Stimulated activated CD4-positive, alpha-beta T cell treated with anti-CD3 and anti-CD28 coated beads, Interleukin-4, amount 100 ng/mL, for 4 hours (primary cell): ENCODE measurements at places on chromosomes 16 and 17.

DNA sequence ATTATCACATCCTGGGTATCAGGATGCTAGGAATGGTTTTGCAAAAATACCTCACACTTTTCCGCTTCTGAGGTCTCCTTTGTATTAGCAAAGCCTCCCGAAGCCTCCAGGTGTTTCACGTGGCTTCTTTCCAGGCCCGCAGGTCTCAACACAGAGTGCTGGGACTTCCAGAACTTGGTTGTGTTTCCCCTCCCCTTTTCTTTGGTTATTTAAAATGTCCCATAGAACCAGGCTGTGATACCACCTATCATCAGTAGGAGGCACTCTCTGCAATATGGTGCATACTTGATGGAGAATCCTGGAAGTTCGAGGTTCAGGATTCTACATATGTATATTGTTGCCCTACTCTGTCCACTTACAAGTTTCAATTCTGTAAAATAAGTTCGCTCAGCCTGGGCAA is 28.8 kb downstream of the ATP2C2 start:
- DNase-seq, result no peak

DNA sequence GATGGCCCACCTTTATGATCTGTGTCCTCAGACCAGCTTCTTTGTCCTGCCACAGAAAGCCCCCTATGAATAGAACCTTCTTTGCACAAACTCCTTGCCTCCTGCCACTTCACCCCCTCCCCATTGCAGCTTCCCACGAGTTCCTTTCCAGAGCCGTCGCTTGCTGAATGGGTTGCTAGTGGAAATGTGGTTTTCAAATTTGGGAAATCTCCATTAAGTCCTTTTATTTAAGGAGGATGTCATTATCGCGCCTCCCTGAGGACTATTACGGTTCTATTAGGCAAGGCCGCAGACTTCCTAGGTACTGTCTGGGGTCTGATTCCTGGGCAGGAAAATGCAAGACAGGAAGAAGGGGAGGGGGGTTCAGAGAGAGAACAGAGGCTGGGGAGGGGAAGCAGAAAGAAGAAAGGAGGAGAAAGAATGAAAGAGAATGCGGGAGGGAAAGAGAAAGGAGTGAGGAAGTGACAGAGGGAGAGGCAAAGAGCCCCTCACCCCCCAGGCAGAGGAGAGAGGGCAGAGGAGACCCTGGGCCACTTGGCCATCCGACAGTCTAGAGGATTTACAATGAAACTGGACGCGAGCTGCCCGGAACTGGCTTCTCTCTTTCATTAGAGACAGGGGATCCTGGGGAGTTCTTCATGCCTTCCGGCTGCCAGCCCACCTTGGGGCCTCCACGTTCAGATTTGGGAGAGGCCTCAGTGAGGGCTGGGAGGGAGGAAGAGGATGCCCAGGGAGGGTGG is 31.7 kb upstream of the ETV4 start:
- DNase-seq, result no peak

DNA sequence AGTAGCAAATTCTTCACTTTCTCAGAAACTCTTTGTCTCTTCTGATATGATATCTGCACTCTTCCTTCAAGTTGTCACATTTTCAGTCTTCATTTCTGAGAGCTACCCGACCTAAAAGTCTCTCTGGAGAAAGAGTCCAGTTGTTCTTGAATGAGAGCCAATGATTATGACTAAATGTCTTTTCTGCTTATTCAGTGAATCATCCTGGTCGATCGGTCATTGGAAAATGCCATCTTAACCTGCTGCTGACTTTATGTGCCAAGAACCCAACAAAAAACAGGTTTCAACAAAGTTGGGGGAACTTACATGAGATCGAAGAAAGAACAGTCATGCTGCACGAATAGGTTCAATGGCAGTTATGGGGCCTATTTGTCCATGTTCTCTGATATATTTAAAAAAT is 15.9 kb downstream of the SOX9 start:
- DNase-seq, result no peak

- peak; percentile 18 for DNase-seq
Measured at GRCh38 chr17:77011173-77012011, 129.4 kb upstream of the SEC14L1 start.

DNA sequence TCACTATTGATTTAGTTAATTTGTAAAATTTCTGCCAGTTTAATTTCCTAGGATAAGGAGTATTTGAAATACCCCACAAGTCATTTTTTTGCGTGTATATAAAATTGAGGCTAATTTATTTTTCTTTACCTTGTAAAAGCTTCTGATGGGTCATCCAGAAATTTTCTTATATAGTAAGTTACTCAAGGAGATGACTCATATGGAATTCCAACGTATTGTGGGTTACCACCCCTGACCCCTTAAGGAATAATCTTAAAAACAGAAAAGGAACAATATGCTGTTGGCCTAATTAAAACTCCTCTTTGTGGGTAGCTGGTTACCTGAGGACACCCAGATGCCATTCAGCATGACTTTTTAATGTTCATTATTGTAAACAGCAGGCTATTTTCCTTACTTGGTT is 13.6 kb downstream of the HEATR6 start:
- no peak for DNase-seq

DNA sequence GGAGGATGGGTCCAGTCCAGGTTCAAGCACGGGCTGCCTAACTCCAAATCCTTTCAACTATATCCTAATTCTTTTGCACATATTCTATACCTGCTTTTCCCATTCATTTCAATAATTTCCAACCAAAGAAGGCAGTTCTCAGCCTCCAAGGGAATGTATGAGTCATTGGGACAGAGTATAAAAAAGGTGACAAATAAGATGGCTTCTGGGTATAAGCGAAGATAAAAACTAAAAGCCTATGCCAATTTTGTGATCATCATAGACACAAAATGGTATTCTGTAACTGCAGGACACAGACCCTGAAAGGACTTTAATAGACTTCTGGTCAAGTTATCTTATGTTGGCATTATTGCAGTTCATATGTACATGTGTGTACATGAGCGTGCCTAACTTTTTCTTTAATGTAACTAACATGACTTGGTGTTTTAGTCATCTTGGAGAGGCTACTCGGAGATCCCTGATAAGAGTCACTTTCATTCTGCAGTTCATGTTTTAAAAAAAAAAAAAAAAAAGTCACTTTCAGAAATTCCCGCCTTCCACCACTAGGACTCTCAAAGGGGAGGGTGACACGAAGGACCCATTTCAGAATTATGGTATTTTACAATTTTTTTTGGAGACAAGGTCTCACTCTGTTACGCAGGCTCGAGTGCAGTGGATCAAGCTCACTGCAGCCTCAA is 17.3 kb downstream of the COG1 start:
- no peak for DNase-seq

- no peak for DNase-seq
Measured at GRCh38 chr16:57303021-57303909, 18.8 kb upstream of the PLLP start.

GRCh38 chr17:55825213-55825612 is 74.4 kb downstream of the PCTP start:
- DNase-seq, result no peak

- DNase-seq, result no peak
Measured at GRCh38 chr17:79936641-79937381, 97.6 kb upstream of the CBX4 start.

DNA sequence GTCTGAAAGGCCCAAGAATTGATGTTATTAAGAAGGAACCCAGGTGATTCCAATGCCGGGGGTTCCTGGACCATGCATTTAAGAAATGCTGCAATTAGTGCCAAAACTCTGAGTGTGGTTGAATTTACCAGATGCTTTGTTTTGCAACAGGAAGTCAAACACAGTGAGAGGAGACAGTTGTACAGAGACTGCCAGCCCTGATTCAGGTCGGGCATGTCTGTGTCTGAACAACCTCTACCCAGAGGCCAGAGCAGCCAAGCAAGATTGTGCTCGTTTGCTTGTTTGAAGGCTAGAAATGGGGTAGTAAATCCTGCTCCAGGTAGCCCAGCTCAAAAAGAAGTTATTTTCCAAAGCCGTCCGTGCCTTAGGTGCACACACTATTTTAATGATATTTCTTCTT is 412.4 kb upstream of the ERCC4 start:
- no peak for DNase-seq

- DNase-seq, result peak; percentile 50
Measured at GRCh38 chr17:2023692-2024571, 1.2 kb downstream of the RTN4RL1 start.

DNA sequence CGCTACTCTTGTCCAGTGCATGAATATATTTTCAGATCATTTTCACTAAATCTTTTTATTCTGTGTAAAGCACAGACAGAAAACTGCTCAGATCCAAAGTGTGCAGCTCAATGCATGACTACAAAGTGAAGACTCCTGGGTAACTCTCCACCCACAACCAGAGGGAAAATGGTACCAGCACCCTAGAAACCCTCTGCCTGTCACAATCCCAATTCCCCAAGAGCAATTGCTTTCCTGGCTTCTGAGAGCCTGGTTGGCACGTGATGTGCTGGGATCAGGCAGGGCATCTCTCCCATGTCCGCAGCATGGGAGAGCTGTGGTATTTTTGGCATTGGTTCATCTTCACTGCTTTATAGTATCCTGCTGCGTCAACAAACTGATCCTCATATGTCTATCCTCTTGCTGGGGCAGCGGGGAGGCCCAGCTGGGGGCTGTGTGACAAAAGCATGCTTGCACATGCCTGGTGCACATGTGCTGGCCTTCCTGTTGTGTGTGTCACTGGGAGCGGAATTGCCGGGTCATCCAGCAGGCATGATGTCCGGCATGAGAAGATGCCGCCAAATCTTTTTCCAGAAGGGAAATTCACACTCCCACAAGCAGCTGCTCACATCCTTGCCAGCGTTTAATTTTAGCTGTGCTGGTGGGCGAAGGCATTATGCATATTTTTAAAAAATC is 278.9 kb upstream of the FOXF1 start:
- DNase-seq, result no peak

DNA sequence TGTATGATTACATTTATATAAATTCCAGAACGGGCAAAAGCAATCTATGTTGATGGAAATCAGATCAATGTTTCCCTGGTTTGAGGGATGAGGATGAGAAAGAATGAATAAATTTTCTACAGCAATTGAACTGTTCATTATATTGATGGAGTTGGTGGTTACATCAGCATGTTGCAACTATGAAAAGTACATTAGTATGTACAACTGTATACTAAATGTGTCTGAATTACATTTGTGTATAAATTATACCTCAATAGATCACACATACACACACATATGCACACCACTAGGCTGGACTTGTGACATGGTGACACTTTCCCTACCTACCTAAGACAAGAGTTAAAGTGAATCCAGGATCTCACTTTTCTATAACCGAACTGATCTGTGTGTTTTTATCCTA is 608.0 kb downstream of the CDH11 start:
- DNase-seq, result no peak

- no peak for DNase-seq
Measured at GRCh38 chr17:42016411-42016831, 818 bp downstream of the DNAJC7 start.

DNA sequence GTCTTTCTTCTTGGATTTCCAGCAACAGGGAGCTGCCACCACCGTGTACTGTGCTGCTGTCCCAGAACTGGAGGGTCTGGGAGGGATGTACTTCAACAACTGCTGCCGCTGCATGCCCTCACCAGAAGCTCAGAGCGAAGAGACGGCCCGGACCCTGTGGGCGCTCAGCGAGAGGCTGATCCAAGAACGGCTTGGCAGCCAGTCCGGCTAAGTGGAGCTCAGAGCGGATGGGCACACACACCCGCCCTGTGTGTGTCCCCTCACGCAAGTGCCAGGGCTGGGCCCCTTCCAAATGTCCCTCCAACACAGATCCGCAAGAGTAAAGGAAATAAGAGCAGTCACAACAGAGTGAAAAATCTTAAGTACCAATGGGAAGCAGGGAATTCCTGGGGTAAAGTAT is 389.0 kb downstream of the MAF start:
- DNase-seq, result no peak

DNA sequence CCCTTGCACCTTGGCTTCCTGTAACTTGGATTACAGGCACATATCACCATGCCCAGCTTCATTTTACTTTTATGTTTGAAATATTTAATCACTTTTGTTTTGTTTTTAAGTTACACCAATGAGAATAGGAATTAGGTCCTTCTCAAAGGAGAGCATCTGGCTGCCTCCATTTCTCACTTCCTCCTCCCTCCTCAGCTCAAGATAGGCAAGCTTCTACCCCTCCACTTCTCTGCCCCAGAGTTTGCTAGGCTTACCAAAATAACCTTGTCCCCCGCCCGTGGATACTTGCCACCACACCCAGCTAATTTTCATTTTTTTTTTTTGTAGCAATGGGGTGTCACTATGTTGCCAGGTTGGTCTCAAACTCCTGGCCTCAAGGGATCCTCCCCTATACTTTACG is 17.9 kb downstream of the GABARAPL2 start:
- DNase-seq, result no peak

- DNase-seq, result no peak
Measured at GRCh38 chr17:52524096-52524637, 365.7 kb upstream of the CA10 start.

GRCh38 chr16:81460075-81460474 is 15.5 kb downstream of the CMIP start:
- no peak for DNase-seq

- DNase-seq, result no peak
Measured at GRCh38 chr17:17172990-17173389, 33.1 kb downstream of the PLD6 start.

DNA sequence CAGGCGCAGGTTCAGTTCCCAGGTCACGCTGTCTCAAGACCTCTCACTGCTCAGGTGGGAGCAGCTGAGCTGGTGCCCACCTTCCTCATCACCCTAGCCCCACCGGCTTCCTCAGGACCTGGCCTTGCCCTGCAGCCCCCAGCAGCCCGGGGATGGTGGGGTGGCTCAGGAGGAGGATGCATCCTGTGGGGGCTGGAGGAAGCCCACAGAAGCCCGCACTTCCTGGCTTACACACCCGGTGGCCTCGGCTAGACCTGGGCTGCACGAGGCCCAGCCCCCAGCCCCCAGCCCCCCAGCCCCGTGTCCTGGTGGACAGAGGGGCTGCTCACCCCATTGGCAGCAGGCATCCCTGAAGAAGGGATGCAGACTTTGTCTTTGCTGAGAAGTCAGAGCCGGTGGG is 43.4 kb downstream of the BAHCC1 start:
- no peak for DNase-seq

DNA sequence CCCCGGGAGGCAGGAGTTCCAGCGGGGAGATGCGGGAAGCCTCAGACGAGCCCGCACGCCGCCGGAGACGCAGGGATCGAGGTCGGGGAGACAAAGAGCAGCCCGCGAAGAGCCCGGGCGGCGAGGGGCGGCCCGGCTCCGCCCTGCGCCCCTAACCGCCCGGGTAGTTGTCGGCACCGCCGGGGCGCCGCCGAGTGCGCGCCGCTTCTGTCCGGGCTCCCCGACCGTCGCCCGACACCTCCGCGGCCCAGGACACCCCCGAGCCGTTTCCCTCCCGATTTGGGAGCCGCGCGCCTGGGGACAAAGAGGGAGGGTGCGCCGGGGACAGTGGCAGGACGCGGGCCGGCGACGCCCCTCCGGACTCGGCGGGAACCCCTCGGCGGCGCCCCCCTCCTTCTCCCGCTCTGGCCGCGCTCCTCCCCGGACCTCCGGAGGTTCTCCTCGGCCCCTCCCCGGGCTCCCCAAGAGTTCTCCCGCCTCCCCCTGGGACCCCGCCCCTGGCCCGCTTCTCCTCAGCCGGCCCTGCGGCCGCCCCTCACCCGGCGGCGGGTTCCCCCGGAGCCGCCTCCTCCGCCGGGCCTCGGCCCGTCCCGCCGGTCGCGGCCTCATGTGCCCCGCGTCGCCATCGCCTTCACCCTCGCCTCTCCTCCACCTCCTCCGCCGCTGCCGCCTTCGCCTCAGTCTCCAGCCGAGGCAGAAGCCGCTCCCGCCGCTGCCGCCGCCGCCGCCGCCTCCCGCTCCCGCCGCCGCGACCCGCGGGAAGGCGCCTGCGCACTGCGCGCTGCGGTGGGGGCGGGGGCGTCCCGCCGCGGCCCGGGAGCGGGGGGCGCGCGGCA is at the start of gene GJC1:
GJC1 (minus strand) TSS at position 765 of the 836 bp plus-strand sequence. CDS start 24,470 bp downstream, outside the sequence.
- DNase-seq, result no peak
